ENCODE measurements at places on chromosomes 1 and 21. TPM values are rescaled to one million over a fixed set of nuclear protein-coding genes. Genes with fewer than 3 reads are reported as not detected.

DNA sequence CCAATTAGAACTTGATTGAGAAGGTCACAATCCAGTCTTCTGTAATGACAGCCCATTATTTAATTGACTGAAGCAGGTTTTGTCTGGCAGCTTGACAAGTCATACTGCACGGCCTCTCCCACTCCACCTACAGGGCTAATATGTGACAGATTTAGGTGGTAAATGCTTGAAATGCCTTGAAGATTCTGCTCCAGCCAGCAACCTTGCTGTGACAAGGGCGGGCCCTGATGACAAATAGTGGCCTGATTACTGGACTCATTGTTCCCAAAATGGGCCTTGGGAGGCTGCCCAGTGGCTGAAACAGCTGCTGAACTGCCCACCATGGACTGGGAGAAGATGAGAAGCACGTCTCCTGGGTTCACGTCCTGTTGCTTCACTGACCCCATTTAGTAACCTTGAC lies 30.0 kb upstream of the CRNN start:
- H3K36me3 ChIP-seq = no peaks in the 10 kb centered on the region
- no peak for DNase-seq
- H3K4me3 ChIP-seq = no peak overlapping the region

DNA sequence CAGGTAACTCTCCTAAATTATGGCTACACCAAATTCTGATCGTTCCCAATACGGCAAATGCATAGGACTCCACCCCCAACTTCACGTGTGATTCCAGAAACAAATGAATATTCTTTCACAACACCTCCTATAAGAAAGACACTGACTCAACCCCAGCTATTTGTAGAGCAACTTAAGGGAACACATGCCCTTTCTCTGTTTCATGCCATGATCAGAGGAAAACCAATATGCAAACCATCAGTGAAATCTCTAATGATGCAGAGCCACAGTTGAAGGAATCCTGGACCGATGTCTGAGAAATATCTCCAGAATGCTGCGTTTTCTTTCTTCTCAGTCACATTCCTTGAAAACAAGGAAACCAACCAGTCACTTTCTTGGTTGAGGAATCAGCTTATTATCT lies 164.2 kb upstream of the PTBP2 start:
- H3K27me3 ChIP-seq = no peaks in the 10 kb centered on the region
- no peak overlapping the region for H3K4me3 ChIP-seq
- no peaks in the 10 kb centered on the region for H3K4me1 ChIP-seq

- no peak overlapping the region for H3K4me3 ChIP-seq
- no peaks in the 10 kb centered on the region for H3K4me1 ChIP-seq
- H3K27ac ChIP-seq = no peak overlapping the region
- no peaks in the 10 kb centered on the region for H3K36me3 ChIP-seq
- no peak for DNase-seq
- H3K27me3 ChIP-seq = no peaks in the 10 kb centered on the region
Measured at GRCh38 chr1:14500041-14500440, 98.4 kb upstream of the KAZN start.

GRCh38 chr1:19122668-19123067 lies 87.4 kb downstream of the UBR4 start:
- no peak for DNase-seq
- no peaks in the 10 kb centered on the region for H3K4me1 ChIP-seq
- H3K36me3 ChIP-seq = peaks cover 28% of the 10 kb centered on the region
- H3K27me3 ChIP-seq = no peaks in the 10 kb centered on the region
- no peak overlapping the region for H3K4me3 ChIP-seq

GRCh38 chr1:83631851-83632250 lies 367.1 kb downstream of the TTLL7 start:
- no peaks in the 10 kb centered on the region for H3K4me1 ChIP-seq
- no peak overlapping the region for H3K4me3 ChIP-seq
- H3K36me3 ChIP-seq = no peaks in the 10 kb centered on the region
- no peak overlapping the region for H3K27ac ChIP-seq

DNA sequence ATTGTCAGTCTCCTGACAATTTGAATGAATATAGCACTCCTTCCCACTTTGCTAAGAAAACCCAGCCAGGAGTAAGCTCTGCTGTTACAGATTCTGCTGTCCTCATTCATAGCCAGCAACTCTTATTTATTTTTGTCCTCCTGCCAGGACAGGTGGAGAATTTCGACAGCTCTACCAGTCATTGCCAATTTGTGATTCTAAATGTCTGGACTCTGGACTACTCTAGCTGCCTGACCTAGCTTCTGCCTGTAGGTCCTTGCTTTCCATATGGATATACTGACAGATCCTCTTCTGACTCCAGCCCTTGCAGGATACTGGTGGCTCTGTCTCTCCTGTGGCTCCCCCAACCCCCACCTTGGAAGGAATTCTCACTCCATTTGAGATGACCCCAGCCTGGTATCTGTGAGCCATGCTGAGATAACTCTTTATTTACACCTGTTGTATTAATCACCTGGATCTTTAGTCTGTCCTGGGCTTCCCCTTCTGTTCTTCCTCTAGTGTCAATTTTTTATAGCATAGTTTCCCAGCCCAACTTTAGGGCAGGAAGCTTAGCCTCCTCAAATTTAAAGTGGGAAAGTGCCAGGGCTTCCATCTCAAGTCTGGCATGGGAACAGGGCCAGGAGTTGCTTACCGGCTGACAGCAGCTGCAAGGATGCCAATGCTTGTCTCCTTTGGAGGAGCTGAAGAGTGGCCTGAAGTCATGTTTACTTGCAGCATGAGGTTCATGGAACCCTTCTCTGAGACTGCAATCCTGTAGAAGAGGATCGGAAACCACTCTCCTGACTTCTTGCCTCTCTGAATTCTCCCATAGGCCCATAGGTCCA lies 6.7 kb downstream of the PM20D1 start:
- DNase-seq = no peak
- no peak overlapping the region for H3K4me3 ChIP-seq
- no peak overlapping the region for H3K27ac ChIP-seq
- H3K27me3 ChIP-seq = no peaks in the 10 kb centered on the region
- H3K36me3 ChIP-seq = no peaks in the 10 kb centered on the region

DNA sequence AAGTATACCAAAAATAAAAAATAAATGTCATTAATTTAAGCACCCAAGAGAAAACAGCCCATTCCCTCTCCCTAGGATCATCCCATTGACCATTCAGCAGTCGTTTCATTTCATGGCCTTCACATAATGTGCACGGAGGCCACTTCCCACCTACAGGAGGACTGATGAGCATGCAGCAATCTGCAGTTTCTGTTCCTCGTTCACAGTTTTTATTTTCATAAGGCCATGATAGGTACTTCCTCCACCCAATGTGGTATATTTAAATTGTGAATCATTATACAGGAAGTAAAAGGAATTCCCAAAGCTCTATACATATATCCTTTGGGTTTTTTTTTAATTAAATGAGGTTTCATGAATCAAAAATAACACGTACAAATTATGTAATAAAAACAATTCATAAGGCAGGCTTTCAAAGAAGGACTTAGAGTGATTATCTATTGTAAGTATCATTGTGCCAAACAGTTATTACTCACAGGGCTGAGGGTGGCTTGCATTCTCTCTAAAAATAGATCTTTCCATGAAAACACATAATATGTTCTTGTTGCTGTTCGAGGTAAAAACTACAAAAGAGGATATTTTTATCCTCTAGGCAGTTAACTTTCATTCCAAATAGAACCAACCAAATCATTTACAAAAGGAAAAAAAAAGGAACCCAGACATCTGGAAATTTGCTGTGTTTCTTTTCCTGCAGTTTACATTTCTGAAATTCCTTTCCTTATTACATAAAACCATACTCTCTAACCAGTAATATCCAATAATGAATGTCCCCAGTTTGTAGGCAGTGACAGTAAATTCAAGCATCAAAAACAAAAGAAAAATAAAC lies 27.5 kb upstream of the SLC44A3 start:
- H3K36me3 ChIP-seq = no peaks in the 10 kb centered on the region
- no peaks in the 10 kb centered on the region for H3K4me1 ChIP-seq
- peak overlapping the region; percentile 89 for H3K27ac ChIP-seq
- DNase-seq = no peak
- no peaks in the 10 kb centered on the region for H3K27me3 ChIP-seq

GRCh38 chr21:43632373-43632905 lies 26.8 kb downstream of the HSF2BP start:
- H3K36me3 ChIP-seq = no peaks in the 10 kb centered on the region
- H3K4me3 ChIP-seq = no peak overlapping the region
- no peak overlapping the region for H3K27ac ChIP-seq
- no peak for DNase-seq
- no peaks in the 10 kb centered on the region for H3K27me3 ChIP-seq

DNA sequence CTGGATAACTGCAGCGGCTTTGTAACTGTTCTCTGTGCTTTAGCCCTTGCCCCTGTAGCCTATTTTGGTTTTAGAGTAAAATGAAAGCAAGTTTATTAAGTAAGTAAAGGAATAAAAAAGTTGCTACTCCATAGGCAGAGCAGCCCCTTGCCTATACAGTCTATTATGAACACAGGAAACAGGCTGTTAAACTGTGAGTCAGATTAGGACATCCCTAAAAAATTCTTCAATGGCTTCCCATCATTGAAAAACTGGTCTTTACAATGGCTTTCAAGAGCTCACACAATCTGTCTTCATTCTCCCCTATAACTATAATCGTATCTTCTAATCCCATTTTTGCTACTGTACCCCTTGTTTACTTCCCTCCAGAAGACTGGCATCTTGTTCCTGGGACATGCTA lies 43.0 kb downstream of the ATG4C start:
- no peak for DNase-seq

GRCh38 chr21:44304011-44304616 lies 4.3 kb downstream of the PFKL start:
- H3K27ac ChIP-seq = peak overlapping the region; percentile 70
- no peaks in the 10 kb centered on the region for H3K27me3 ChIP-seq
- DNase-seq = no peak
- H3K4me3 ChIP-seq = no peak overlapping the region
- H3K4me1 ChIP-seq = peaks cover 3% of the 10 kb centered on the region

DNA sequence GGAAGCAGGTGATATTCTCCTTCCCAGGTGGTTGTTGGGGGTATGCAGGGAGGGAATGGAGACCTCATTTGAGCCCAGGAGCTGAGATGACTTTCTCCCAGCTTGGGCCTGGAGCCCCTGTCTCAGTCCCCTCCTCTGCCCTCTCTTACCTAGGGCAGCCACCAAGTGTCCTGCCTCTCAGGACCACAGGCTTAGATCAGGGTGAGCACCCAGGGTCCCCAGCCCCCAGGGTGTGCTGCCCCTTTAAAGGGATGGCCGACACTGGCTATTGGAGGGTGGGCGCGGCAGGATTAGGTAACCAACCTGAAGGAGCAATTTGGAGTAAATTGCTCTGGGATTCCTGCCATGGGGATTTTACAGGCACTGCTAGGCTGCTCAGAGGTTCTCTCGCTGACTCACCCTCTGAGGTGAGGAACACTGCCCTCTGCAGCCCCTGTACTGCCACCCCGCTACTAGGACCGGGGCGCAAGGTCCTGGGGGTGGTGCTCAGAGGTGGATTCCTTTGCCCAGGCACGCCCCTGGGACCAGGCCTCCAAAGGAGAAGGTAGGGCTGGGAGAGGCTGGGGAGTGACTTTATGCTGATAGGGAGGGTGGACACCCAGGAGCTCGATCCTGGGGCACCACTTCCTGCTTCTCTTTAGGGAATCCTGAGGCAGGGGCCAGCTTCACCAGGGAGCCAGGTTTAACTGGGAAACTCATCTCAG lies 1.5 kb downstream of the RPS6KA1 start:
- H3K27ac ChIP-seq = peak overlapping the region; percentile 90
- H3K27me3 ChIP-seq = no peaks in the 10 kb centered on the region
- H3K36me3 ChIP-seq = no peaks in the 10 kb centered on the region
- peak; percentile 67 for DNase-seq
- H3K4me3 ChIP-seq = peak overlapping the region; percentile 77

- no peaks in the 10 kb centered on the region for H3K27me3 ChIP-seq
- no peak overlapping the region for H3K4me3 ChIP-seq
- H3K4me1 ChIP-seq = no peaks in the 10 kb centered on the region
- no peak for DNase-seq
- H3K27ac ChIP-seq = no peak overlapping the region
- no peaks in the 10 kb centered on the region for H3K36me3 ChIP-seq
Measured at GRCh38 chr1:53608071-53608470, 130.9 kb downstream of the GLIS1 start.

- no peak for DNase-seq
- H3K4me3 ChIP-seq = no peak overlapping the region
- H3K36me3 ChIP-seq = peaks cover 4% of the 10 kb centered on the region
- no peak overlapping the region for H3K27ac ChIP-seq
- H3K4me1 ChIP-seq = no peaks in the 10 kb centered on the region
Measured at GRCh38 chr1:188155261-188155660, 1326.5 kb downstream of the PLA2G4A start.

GRCh38 chr1:59331686-59332620 lies 35.1 kb downstream of the FGGY start:
- no peaks in the 10 kb centered on the region for H3K36me3 ChIP-seq
- no peak for DNase-seq
- no peaks in the 10 kb centered on the region for H3K4me1 ChIP-seq
- H3K4me3 ChIP-seq = no peak overlapping the region
- no peak overlapping the region for H3K27ac ChIP-seq

GRCh38 chr1:2192031-2192995 lies 2.3 kb downstream of the FAAP20 start:
- H3K4me3 ChIP-seq = no peak overlapping the region
- H3K27me3 ChIP-seq = no peaks in the 10 kb centered on the region
- H3K36me3 ChIP-seq = no peaks in the 10 kb centered on the region
- H3K4me1 ChIP-seq = peaks cover 30% of the 10 kb centered on the region

- H3K36me3 ChIP-seq = no peaks in the 10 kb centered on the region
- no peaks in the 10 kb centered on the region for H3K27me3 ChIP-seq
- no peak overlapping the region for H3K4me3 ChIP-seq
- H3K4me1 ChIP-seq = peaks cover 36% of the 10 kb centered on the region
- H3K27ac ChIP-seq = peak overlapping the region; percentile 86
- no peak for DNase-seq
Measured at GRCh38 chr1:21898326-21899200, 38.5 kb downstream of the HSPG2 start.

- H3K27ac ChIP-seq = no peak overlapping the region
- no peaks in the 10 kb centered on the region for H3K36me3 ChIP-seq
- H3K4me3 ChIP-seq = no peak overlapping the region
- no peak for DNase-seq
- no peaks in the 10 kb centered on the region for H3K27me3 ChIP-seq
Measured at GRCh38 chr1:109757936-109758786, 5.6 kb downstream of the EPS8L3 start.

DNA sequence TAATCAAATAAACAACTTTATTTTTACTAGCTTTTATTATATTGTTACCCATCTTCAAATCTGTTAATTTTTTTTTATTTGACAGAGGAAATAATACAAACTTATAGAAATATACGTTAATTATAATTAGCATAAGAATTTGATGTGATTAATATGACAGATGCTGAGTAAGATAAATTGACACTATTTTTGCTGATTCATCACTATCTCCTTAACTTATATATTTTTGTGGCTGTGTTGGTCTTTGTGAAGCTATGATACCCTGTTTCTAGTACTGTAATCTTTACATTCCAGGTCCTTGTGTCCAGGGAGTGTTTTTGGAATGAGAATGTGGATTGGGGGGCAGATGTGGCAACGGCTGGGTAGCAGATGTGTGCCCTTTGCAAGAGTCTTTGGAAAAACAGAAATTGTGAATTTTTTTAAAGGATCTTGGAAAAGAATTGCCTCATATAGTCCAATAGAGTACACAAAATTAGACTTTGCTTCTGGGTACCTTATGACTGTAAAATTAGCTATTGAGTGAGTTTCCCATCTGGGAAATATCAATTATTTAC lies 102.6 kb downstream of the KCNK2 start:
- no peaks in the 10 kb centered on the region for H3K4me1 ChIP-seq
- no peak overlapping the region for H3K4me3 ChIP-seq
- no peaks in the 10 kb centered on the region for H3K27me3 ChIP-seq
- no peak for DNase-seq
- no peaks in the 10 kb centered on the region for H3K36me3 ChIP-seq
- no peak overlapping the region for H3K27ac ChIP-seq

Gene PDZK1
- 51.8 TPM for total RNA-seq

Gene MTARC1
- 133 TPM for total RNA-seq

Gene PLA2G2F
- not detected for total RNA-seq

Gene SAMSN1
- total RNA-seq = 11.4 TPM

Measured in breast epithelium (tissue), 4 donors.